GM12878 (cell line): ENCODE measurements at places on chromosomes 3 and 15. TPM values are rescaled to one million over a fixed set of nuclear protein-coding genes. Genes with fewer than 3 reads are reported as not detected.

MYNN gene
- total RNA-seq, result 9.9 and 11.7 TPM in 2 replicates

LRTM1 gene
- total RNA-seq, result not detected in 2 replicates

CPNE4 gene
- 0.37 and 0.54 TPM in 2 replicates for total RNA-seq

TRPM1 gene
- total RNA-seq, result 0.16 TPM in 1 of 2 replicates, not detected in the other

DNA sequence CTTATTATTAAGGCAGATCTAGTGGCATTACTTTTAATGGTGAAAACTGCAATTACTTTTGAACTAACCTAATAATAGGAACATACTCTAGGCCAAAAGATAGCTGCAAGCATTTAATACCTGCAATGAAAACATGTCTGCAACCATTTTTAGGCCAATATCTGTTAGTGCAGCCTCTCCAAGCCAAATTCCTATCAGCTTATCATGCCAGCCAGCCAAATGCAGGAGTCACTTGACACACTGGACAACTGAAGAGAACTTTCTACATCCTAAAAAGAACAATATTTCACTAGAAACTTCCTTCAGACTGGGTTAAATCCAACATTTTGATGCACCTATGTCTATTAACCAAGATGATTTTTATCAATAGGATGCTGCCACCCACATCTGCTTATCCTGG is 33.8 kb downstream of the CCDC54 start:
- H3K4me1 ChIP-seq, result no peaks in the 10 kb centered on the region
- 0 out of 2 replicates have a peak, but pooled peaks cover 1% of the 10 kb centered on the region for H3K27me3 ChIP-seq
- no peak overlapping the region for H3K4me3 ChIP-seq
- no peaks in the 10 kb centered on the region for H3K36me3 ChIP-seq
- no peak overlapping the region for H3K27ac ChIP-seq

DNA sequence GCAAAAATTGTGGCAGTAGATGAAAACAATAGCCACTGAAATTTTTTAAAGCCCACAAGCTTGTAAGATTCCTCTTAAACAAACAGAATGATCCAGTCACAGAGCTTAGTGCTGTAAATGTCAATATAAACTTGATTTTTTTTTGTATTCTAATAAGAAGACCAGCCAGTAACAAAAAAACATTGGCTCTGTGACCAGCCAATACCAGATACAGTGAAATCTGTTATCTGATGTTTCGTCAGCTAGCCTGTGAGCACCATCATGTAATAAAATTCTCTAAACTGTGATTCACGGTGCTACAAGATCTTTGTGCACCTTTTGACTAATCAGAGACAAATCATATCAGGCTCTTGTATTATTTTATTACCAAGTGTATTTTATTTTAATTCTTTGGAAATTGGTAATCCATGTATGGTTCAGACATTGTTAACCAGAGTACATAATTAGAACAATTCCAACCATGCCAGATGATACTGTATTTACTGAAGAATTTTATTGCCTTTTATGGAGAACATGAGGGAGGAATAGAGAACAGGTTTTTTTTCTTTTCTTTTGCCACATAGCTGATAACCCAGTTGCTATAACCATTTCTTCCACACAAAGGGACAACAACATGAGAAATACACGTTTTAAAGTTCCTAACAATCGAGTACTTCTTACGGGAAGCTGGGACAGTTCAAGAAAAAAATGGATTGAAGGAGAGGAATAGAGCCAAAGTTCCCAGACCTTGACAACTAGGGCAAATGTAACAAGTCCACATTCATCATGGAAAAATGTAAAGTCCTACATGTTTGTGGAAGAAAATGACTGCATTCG is 71.9 kb downstream of the FILIP1L start:
- no peak overlapping the region for H3K4me3 ChIP-seq
- no peaks in the 10 kb centered on the region for H3K27me3 ChIP-seq
- DNase-seq, result no peak
- H3K27ac ChIP-seq, result no peak overlapping the region
- peaks cover 29% of the 10 kb centered on the region for H3K4me1 ChIP-seq

SEMA3B gene
- 0.59 and 0.74 TPM in 2 replicates for total RNA-seq

- no peak overlapping the region for H3K4me3 ChIP-seq
- no peak for DNase-seq
- H3K27ac ChIP-seq, result no peak overlapping the region
- no peaks in the 10 kb centered on the region for H3K27me3 ChIP-seq
- no peaks in the 10 kb centered on the region; the same call in 1 of the 2 replicates for H3K4me1 ChIP-seq
Observed at GRCh38 chr15:45611305-45611704, 23.5 kb upstream of the SQOR start.

DNA sequence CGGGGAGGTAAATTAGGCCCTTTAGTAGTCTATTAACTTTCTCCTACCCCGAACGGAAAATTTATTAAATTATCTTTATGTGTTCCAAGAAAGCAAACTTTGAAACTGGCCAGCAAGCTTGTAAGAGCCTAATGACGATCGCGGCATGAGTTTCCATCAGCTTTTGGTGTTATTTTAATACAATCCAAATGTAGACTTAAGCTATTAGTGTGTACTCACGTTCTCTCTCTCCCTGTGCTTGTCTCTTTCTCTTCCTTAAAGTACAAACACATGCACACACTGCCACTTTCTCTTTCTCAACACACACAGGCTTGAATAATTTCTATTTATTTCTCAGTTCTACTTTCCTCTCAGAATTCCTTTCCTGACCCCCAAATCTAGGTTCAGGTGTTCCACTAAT is 108.8 kb upstream of the MME start:
- DNase-seq, result no peak
- H3K4me3 ChIP-seq, result no peak overlapping the region
- no peak overlapping the region for H3K27ac ChIP-seq
- H3K27me3 ChIP-seq, result no peaks in the 10 kb centered on the region
- H3K4me1 ChIP-seq, result no peaks in the 10 kb centered on the region

ALS2CL gene
- total RNA-seq, result 0.05 and 0.19 TPM in 2 replicates
